ENCODE measurements at places on chromosomes 3 and 15.
A peak's percentile ranks its signal among the peaks of the same experiment; 100 is the strongest.

GRCh38 chr3:48656061-48656840 is 6.4 kb downstream of the CELSR3 start:
- peak; percentile 77 for DNase-seq

DNA sequence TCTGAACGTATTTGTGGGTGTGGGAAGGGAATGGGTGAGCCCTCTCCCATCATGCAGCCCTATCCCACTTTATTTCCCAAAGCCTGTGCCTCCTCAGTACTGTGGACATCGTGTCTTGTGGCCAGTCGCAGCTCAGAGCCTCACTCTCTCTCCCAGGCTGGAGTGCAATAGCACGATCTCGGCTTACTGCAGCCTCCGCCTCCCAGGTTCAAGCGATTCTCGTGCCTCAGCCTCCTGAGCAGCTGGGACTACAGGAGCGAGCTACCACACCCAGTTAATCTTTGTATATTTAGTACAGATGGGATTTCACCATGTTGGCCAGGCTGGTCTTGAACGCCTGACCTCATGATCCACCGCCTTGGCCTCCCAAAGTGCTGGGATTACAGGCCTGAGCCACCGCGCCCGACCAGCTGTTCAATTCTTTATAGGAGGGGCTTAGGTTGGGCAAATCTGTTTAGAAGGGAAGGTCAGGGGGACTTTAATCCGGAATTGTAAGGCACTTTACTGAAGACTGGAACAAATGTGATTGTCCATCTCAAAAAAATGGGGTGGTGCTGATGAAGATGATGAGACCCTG is 42.7 kb upstream of the BDH1 start:
- DNase-seq = no peak

- no peak for DNase-seq
Measured at GRCh38 chr3:155934230-155934629, 63.8 kb downstream of the GMPS start.

DNA sequence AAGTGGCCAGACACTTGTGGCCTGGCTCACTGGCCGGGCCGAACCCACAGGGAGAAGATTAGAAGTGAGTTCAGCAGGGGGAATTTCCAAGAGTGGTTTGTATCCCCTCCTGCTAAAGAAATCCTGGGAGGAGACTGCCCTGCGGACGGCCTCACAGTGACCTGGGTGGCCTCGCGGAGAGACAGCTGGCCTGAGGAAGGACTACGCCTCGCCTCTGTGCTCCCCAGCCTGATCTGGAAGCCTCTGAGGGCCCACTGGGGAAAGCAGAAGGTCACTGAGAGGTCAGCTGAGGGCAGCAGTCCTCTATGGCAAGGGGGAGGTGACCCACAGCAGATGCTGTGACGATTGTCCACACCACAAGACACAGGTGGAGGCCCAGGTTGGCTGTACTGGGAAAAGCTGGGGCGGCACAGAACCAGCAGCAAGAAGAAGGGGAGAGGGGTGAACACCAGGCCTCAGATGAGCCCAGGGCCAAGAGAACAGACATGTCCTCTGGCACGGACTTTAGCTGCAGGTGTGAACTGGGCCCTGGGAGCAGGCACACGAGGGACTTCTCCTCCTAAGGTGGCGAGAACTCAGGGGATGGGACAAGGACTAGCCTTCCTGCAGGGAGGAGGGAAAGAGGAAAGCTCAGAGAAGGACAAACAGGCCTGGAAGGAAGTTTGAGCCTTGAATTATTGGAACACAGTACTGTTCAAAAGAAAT is 37.2 kb upstream of the DLG1 start:
- DNase-seq = no peak

- no peak for DNase-seq
Measured at GRCh38 chr3:130979117-130979516, 47.5 kb downstream of the ASTE1 start.

DNA sequence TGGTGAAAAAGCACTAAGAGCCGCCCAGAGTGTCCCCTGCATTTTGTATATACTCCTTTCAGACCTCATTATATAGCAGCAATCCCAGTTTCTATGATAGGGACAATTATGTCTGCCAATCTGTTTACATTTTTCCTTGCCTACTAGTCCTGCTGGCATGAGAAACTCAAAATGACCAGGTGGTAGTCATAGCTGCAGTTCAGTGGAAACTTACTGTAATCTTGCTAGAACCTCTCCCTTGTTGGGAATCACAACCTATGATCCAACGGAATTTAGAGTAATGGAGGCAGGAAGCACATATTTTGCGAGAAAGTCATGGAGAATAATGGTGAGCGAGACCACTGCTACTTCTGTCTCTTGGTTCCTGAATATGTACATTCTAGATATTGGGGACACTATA is 28.6 kb upstream of the MINAR1 start:
- no peak for DNase-seq

Data from T-helper 1 cell (primary cell).